ENCODE measurements at places on chromosomes 4 and X.
A peak's percentile ranks its signal among the peaks of the same experiment; 100 is the strongest.

DNA sequence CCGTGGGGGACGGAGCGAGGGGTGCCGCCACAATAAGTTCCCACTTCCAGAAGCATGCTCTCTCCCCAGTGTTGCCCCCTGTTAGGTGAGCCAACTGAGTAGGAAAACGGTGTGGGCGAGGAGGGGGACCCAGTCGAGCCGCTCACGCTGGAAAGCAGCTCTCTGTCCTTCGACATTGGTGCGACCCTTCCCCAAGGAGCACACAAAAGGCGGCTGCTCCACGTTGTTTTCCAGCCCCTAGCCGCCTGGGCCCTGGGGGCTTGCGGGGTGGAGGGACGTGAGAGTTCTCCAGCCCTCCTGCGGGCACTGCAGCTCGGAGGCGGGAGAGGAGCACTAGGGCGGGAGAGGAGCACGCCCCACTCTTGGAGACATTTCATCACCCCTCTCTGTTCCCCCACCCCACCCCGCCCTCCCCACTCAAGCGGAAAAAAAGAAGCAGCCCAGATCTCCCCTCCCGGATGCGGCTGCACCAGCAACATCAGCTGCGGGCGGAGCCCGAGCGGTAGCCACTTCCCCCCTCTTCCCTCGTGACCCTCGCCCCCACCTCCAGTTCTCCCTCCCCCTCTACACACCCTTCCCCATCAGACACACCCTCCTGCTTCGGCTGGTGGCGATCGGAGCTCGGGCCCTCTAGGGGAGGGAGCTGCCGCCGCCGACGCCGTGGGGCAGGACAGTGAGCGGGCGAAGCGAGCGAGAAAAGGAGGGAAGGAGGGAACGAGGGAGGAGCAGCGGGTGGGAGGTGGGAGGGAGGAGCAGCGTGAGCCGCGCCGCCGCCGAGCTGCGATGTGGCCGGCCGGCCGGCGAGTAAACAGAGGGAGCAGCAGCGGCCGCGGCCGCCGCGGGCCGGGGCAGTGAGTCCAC lies at the start of gene DOCK11:
Gene DOCK11 (plus strand): TSS at position 755 of the 861 bp plus-strand sequence. CDS start 157 bp downstream, outside the sequence.
- DNase-seq = peak; percentile 60

- DNase-seq = no peak
Observed at GRCh38 chr4:169337510-169337909, 66.8 kb upstream of the SH3RF1 start.

- DNase-seq = no peak
Observed at GRCh38 chr4:122403861-122404260, 25.1 kb downstream of the ADAD1 start.

DNA sequence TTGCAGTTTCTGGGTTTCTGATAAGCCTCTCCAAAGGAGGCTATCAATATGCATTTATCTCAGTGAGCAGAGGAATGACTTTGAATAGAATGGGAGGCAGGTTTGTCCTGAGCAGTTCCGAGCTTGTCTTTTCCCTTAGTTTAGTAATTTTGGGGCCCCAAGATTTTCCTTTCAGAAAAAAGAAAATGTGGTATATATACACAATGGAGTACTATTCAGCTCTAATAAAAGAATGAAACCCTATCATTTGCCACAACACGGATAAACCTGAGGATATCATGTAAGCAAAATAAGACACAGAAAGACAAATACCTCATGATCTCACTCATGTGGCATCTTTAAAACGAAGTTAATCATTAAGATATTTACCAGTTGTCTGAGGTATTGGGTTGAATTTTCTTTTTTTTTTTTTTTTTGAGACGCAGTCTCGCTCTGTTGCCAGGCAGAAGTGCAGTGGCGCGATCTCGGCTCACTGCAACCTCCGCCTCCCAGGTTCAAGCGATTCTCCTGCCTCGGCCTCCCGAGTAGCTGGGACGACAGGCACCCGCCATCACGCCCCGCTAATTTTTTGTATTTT lies 540 bp downstream of the ZNF721 start:
- no peak for DNase-seq

DNA sequence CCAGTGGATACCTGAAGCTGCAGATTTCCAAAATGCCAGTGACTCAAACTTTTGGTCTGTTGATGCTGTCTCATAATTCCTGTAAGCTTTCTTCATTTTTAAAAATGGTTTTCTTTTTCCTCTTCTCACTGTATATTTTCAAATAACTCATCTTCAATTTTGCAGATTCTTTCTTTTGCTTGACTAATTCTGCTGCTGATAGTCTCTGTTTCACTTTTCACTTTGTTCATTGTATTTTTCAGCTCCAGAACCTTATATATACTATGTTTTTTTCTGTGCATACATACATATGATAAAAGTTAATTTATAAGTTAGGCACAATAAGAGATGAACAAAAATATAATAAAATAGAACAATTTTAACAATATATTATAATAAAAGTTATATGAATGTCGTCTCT lies 237.7 kb upstream of the GPRIN3 start:
- no peak for DNase-seq

DNA sequence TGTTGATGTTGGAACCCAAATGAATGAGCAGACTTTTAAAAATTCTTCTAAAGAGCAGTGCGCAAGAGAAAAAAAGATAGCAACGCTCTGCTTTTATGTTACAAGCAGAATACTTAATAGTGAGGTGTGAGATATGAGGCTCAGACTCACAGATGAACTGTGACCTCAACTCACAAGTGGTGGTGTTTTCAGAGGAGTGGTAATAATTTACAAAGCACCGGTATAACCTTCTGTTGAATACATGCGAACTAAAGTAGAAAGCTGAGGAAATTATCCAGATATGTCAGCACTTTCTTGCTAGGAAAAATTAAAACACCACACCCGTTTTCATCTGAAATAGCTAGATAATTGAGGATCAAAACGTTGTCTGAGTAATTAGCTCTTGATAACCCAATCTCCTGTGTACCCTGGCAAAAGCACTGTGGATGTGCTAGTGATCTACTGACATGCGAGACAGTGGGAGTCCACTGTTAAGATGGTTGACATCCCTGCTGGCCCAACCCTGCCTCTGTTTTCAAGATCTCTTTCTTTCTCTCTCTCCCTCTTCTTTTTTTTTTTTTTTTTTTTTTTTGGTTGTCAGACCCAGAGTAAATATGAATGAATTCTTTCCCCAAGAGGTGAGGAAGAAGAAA lies 6.9 kb upstream of the TLL1 start:
- no peak for DNase-seq

DNA sequence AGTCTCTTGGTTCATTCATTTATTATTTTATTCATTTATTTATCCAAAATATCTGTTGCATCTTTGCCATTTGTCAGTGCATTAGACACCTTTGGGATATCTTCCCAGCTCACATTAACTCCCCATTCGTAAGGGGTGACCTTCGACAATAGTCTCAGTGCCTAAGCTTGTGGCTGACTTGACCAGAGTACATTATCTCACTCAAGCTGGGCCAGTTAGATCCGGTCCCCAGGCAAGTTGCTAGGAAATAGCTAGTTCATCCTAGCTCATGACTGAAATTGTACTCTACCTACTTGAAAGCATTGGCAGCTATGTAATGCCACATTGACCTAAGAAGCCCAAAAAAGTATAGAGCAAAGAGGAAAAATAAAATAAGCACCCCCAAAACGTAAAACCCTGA lies 165.3 kb downstream of the FBXO8 start:
- no peak for DNase-seq

DNA sequence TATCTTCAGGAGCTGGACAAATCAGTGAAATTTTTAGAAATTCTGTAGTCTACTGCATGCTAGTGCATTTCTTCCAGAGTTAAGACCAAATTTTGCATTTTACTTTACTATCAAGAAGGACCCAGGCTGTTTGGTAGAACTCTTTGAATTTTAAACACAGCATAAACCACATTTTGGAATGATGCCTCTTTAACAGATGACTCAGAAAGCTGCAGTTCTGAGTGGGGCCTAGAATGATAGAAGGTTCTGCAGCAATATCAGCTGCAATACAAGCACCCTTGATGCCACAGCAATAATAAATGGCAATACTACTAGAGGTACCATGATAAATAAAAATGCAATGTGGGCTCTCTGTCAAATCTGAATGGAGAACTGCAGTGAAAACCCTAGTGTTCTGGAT lies 198.7 kb downstream of the TMA16 start:
- DNase-seq = no peak

- DNase-seq = no peak
Observed at GRCh38 chr4:32254216-32254615, 1534.0 kb downstream of the PCDH7 start.

- no peak for DNase-seq
Observed at GRCh38 chr4:85274955-85275354, 200.0 kb upstream of the ARHGAP24 start.

GRCh38 chr4:54517781-54518444 lies 139.8 kb upstream of the KIT start:
- DNase-seq = no peak

DNA sequence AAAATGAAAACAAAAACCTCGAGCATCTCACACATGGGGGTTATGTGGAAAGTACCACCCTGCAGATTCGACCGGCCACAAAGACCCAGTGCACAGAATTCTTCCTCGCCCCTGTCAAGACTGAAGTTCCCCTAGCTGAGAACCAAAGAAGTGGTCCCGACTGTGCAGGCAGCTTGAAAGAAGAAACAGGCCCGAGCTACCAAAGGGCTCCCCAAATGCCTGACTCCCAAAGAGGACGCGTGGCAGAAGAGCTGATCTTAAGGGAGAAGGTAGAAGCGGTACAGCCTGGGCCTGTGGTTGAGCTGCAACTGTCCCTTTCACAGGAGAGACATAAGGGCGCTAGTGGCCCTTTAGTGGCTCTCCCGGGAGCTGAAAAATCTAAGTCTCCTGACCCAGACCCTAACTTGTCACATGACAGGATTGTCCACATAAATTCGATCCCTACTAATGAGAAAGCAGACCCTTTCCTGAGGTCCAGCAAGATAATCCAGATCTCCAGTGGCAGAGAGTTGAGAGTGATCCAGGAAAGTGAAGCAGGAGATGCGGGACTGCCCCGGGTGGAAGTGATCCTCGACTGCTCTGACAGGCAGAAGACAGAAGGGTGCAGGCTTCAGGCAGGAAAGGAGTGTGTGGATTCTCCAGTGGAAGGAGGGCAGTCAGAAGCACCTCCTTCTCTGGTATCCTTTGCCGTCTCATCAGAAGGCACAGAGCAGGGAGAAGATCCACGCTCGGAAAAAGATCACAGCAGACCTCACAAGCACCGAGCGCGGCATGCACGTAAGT lies 108.8 kb upstream of the MYOZ2 start:
- no peak for DNase-seq

DNA sequence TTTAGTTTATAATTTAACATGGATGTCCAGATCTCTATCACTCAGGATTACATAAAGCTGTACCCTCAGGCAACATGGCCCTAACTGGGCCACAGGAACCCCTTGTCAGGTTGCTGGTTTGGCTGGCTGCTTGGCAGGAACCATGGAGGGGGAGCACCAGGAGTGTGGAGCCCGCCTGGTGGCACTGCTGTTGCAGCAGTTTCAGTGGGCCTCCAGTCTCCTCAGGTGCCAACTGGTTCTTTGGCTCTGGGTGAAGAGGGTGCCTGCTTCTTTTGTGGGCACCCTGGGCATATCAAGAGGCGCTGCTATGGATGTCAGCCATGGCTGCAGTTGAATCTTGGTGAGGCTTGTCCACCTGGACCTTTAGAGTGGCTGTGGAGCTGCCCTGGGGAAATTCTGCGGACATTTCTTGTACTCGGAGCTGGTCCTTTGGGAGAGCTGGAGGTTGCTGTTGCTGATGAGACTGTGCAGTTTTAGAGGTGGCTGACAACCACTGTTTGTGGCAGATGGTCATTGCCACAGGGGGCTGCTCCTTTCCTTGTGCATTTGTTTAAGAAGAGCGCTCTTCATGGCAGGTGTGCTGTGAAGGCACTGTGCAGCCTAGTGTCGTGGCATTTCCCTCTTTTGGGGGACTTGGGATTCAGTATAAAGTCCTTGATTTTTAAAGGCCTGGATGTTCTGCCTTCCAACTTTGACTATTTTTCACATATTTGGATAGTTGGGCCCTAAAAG lies 10.3 kb upstream of the SMIM14 start:
- no peak for DNase-seq

GRCh38 chr4:118836301-118837120 lies 585 bp upstream of the SEC24D start:
- DNase-seq = no peak

GRCh38 chr4:114615435-114615834 lies 16.8 kb downstream of the UGT8 start:
- DNase-seq = no peak

DNA sequence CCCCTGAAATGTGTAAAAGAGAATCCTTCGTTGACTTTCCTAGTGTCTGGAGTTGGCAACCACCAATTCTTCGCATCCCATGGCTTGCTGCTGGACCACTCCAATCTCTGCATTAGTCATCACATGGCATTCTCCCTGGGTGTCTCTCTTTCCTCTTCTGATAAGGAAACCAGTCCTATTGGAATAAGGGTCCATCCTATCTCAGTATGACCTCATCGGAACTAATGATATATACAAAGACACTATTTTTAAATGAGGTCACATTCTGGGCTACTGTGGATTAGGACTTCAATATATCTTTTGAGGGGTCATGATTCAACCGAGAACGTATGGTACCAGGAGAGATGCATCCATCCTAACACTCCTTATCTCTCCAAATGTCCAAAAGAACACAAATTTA lies 259.1 kb upstream of the CPEB2 start:
- no peak for DNase-seq

- no peak for DNase-seq
Observed at GRCh38 chr4:20084488-20084887, 167.2 kb upstream of the SLIT2 start.

DNA sequence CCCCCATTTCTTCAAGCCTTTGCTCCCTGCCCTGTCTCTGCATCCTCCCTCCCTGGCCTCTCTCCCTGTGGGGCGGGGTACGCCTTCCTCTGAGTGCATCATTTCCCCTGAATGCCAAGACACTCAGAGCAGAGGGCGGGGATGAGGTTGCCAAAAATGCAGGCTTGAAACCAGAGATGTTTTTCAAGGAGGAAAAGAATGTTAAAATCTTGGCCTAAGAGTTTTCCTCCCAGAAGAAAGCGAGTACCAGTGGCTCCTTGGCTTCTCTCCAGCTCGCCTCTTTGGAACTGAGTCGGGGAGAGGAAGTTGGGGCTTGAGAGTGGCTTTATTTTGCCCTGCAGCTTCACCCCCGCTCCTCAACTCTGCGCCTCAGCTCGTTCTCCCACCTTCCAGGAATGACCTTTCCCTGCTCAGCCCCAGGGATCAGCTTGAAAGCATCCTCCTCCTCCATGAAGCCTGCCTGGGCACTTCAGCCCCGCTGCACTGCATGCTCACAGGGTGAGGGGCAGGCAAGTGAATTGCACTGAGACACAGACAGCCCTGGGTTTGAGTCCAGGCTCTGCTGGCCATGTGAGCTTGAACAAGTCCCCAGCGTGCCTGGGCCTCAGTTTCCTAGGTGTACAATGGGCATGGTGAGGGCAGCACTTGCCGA lies 57.5 kb upstream of the SORCS2 start:
- DNase-seq = no peak

- no peak for DNase-seq
Observed at GRCh38 chr4:40331961-40332360, 3.2 kb upstream of the CHRNA9 start.

GRCh38 chr4:188377816-188378215 lies 238.6 kb downstream of the TRIML1 start:
- no peak for DNase-seq

- DNase-seq = no peak
Observed at GRCh38 chr4:38781854-38782261, 932 bp downstream of the TLR10 start.

- DNase-seq = no peak
Observed at GRCh38 chr4:183831026-183831446, 74.1 kb upstream of the STOX2 start.

- DNase-seq = no peak
Observed at GRCh38 chr4:154335588-154335987, 156.0 kb downstream of the DCHS2 start.

- no peak for DNase-seq
Observed at GRCh38 chr4:90121676-90122354, 5.4 kb upstream of the CCSER1 start.

Data from mesothelial cell of epicardium (in vitro differentiated cells).